ENCODE measurements at places on chromosomes 5 and 9.

DNA sequence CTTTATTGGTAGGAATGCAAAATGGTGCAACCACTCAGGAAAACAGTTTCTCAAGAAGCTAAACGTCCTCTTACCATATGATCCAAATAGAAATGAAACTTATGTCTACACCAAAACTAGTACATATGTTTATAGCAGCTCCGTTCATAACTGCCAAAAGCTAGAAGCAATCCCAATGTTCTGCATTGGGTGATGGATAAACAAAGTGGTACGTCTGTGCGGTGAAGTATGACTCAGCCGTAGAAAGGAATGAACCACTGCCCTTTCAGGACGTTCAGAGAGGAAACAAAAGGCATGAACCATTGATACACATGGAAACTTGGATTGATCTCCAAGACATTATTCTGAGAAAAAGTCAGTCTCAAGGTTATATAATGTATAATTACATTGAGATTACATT lies 27.6 kb downstream of the HNRNPH1 start:
- DNase-seq, result no peak

GRCh38 chr5:80941496-80941895 lies 18.7 kb upstream of the RASGRF2 start:
- no peak for DNase-seq

DNA sequence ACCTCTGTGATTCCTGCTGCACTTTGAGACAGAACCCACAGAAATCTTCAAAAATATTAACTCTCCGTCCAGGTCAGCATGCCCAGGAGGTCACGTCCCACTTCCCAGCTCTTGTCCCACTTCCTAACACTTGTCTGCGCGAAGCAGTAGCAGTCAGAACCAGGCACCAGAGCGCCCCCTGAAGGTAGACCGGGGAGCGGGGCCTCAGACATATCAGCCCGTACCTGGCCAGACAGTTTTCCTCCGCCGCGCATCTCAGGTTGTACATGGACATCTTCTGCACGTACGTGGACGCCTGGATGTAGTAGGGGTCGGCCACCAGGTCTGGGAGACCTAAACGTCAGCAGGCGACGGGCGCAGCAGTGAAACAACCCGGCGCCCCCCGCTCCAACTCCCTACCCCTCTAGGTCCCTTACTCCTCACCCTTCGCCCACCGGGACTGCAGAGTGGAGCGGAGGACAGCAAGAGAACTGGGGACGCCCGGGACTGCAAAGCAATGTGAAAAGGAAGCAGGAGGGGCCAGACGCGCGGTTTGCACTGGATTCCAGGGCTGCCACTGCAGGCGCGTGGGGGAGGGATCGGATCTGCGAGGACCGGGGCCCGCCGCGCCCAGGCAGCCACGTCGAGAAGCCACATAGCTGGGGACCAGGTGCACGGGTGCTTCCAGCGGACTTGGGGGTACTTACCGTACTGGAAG lies 1.2 kb downstream of the LOX start:
- DNase-seq, result no peak

- no peak for DNase-seq
These were observed 482.0 kb downstream of the DTWD2 start for GRCh38 chr5:118506217-118506852.

- no peak for DNase-seq
These were observed 46.7 kb downstream of the IL31RA start for GRCh38 chr5:55897905-55898304.

DNA sequence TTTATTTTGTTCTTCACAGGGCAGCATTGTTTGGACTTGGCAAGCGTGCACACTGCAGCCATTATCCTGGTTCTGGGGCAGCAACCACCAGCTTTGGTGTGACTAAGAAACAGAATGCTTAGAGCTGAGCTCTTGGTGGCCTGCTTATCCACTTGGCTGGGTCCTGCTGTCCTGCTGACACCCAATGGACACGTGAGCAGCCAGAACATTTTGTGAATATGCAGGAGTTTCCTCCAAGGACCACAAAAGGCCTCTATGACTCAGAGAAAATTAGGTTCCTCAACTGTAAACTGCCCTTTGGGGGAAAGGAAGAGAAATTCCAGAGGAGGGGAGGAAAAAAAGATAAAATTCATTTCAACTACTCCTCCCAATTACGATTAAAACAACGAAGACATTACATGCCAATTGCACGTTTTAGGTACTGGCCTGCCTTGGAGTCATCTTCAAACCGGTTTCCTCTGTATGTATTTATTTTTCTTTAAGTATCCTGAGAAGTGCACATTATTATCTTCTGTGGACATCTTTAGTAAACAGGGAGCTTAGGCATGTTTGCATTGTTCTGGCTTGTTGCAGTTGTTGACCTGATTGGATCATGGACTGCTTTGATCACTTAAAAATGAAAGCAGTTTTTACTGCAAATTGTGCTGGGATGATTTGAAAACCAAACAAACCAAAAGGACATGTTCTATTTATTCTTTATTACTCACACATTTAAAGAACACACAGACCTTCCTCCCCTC lies 82.3 kb upstream of the TLE4 start:
- DNase-seq, result no peak

DNA sequence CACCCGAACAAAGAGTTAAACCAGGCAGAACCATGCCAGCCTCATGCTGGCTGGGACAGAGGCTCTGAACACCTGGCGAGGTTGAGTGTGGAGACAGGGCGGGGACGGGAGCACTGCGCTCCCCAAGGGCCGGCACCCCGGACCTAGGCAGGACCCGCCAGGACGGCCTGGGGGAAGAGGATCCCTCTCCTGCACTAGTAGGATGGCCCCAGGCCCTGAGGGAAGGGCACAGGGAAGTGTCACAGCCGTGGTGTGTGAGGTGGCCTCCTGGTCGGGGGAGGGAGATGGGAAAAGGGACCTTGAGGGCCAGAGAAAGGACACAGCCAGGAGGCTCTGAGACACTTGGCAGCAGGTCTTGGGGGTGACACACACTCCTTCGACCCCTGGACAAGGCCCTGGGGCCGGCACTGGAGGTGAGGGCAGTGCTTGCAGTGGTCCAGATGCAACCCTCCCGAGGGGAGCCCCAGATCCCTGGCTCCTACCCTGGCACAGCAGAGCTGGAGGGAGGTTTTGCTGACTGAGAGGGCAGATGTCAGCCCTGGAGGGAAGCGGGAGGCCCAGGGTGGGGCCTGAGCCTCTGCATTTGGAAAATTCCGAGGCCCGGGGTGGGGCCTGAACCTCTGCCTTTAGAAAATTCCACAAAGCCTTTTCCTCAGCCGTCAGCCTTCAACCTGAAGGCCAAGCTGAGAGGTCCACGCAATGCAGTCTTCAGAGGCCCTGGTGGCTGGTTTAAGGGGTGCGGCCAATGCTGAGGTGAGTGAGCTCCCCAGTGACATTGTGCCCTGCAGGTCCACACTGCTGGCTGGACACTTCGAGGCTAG lies 24.8 kb upstream of the TERT start:
- DNase-seq, result no peak

DNA sequence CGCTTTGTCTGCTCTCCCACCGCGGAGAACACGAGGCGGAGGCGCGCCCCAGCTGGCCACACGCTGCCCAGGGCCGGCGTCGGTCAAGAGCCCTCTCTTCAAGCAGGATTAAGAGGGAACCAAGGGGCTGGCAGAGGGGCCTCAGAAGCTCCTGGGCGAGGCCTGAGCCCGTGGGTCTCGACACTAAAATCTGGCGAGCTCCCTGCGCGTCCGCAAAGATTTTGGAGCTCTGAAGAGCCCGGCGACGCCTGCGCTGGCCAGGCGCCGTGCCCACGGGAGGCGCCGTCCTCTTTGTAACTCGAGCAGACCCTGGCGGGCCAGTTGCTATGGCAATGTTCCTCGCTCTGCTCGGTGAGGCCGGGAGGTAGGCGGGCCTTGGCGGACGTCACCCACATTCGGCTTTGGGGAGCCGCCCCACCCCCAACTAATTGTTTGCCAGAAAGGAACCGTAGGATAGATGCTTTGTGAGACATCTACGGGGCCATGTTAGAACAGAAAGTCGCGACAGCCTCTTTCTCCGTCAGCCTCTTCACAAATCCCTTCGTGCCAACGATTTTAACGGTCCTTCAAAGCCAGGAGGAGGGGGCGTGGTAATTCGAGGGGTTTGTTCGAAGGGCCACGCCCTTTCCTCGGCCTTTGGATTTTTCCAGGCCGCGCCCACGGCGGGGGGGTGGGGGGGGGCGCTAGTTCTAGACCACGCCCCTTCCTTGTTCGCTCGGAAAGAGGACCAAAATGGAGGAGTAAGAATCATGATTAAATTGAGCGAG lies 714 bp upstream of the CNOT8 start:
- DNase-seq, result peak; percentile 96

DNA sequence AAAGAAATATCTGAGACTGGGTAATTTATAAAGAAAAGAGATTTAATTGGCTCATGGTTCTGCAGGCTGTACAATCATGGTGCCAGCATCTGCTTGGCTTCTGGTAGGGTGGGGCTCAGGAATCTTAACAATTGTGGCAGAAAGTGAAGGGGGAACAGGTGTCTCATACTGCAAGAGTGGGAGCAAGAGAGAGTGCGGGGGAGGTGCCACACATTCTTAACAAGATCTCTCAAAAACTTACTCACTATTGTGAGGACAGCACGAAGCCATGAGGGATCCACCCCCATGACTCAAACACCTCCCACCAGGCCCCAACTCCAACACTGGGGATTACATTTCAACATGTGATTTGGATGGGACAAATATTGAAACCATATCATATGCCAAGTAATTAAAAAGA lies 70.1 kb upstream of the PANK3 start:
- no peak for DNase-seq

- no peak for DNase-seq
These were observed 34.8 kb downstream of the CD180 start for GRCh38 chr5:67161767-67162166.

DNA sequence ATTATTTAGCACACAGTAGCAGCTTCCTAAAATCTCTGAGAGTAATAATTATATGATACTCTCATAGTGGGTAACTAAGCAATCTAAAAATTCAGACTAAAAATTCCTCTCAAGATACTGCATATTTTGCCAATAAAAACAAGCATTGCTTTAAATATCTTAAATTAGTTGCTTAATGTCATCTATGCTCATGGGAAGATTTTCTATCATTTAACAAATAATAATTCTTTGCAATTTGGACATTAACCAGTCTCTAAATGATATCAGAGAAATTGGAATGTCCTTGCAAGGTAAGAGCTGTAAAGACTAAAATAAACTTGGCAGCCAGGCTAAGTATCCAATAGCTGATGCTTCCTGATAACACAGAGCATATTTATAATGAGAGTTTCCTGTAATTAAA lies 221.8 kb downstream of the SNCAIP start:
- DNase-seq, result no peak

DNA sequence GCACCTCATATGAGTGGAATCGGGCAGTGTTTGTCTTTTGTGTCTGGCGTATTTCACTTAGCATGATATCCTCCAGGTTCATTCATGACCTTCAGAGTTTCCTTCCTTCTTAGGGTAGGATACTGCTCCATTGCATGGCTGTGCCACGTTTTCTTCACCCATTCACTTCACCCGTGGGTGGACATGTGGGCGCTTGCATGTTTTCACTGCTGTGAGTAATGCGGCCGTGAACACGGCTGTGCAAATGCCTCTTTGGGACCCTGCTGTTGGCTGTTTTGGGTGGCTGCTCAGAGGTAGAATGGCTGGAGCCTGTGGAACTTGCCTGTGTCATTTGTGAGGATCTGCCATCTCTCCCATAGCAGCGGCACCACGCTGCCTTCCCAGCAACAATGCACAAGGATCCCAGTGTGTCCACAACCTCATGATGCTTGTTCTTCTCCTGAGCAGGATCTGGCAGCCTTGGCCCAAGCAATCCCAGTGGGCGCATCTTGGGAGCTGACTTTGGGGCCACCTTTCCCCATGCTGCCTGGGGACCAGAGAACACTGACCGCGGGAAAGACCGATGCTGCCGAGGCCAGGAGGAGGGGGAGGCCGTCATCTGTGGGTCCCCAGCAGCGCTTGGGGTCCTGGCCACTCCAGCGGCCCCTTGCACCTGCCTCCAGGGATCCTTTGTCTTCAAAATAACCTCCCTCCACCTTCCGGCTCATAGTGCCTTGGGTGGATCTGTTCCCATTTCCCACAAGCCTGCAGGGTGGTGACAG lies 2.3 kb upstream of the SCGB3A1 start:
- no peak for DNase-seq

- no peak for DNase-seq
These were observed at the start of gene GRIN1 for GRCh38 chr9:137138722-137139467. GRIN1 (plus strand) TSS chr9:137139154; CDS start chr9:137139487, 333 bp downstream.
